SW480 (cell line): ENCODE measurements at places on chromosomes 1 and 21.

- no peak for DNase-seq
Observed at GRCh38 chr1:172578586-172578985, 45.6 kb downstream of the SUCO start.

- DNase-seq: no peak
Observed at GRCh38 chr1:18653916-18654315, 23.3 kb downstream of the PAX7 start.

- peak; percentile 40 for DNase-seq
Observed at GRCh38 chr1:22780696-22781095, 70.1 kb downstream of the EPHB2 start.

DNA sequence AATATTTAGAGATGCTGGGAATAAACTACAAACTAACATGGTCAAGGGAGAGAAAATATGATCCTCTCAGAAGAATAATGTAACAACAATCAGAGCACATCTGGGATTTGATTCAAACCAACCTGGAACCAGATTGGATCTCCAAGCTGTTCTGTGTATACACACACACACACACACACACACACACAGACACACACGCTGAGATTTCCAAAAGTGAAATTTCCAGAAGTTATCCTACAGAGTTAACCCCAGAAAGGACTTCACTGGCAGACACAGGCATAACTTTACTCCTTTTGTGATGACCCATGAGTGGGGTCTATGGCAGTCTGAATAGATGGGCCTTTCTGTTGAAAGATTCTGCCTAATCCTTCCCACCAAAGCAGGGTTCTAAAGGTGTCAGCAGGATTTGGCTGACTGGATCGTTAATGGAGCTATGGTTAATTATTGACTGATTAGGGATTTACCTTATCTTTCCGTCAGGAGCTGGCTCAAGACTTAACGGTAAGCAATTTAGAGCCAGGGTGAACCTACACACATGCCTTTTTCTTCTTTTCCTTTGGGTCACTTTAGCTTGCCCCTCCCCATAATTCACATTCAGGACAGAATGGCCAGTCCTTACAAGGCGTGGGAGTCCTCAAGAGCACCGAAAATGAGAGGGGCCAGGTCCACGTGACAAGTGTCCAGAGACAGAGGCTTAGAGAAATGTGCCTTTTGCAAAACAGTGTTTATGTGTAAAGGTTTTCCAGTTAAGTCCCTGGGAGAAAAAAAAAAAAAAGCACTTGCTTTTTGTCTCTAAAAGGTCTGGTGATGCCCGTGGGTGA lies 10.9 kb upstream of the PROX1 start:
- DNase-seq: peak; percentile 60

DNA sequence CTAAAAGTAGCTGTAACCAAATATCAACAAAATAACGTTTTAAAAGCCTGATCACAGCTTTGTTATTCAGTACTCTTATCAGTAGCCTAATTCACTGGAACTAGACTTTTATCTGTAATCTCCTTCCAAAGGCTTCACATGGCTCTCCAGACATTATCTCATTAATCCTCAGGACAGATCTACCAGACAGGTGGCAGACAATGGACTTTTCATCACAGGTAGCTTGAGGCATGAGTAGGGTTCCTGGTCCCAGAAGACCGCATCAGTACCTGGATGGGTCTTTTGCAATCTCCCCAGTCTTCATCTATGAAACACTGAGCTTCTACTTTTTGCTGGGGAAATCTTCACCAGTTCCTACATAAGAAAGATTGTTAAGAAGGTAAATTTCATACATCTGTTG lies 132.2 kb upstream of the FOXD3 start:
- no peak for DNase-seq

DNA sequence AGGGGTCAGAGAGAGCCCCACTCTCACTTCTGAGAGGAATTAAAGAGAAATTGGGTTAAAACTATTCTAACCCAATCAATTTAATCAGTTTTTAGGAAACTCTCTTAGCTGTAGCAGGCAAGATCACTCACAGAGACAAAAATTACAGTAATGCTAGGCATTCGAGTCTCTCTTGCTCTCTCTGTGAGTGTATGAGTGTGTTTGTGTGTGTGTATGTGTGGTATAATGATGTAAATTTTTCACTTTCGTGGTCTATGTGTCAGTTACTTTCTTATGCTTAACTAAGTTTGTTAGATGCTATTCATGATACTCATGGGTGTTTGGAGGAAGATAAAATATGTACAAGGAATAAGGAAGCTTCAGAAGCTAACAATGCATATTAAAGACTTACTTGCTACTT lies 131.3 kb downstream of the FASLG start:
- DNase-seq: no peak

GRCh38 chr21:38683222-38683621 lies 122.5 kb upstream of the ETS2 start:
- DNase-seq: no peak

GRCh38 chr21:15210235-15210678 lies 145.5 kb upstream of the NRIP1 start:
- no peak for DNase-seq

GRCh38 chr1:119081700-119082099 lies 58.8 kb downstream of the WARS2 start:
- DNase-seq: no peak

DNA sequence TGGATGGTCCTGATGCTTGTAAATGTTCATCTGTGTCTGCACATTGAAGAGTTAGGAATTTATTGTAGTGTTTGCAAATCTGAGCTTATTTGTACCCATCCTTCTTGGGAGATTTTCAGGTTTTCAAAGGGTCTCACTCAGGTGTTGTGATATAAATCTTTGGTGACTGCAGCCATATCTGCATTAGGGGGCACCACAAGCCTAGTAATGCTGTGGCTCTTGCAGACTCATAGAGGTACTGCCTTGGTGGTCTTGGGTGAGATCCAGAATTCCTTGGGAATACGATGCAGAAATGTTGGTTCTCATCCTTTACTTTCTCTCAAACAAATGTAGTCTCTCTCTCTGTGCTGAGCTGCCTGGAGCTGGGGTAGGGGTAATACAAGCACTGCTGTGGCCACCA lies 405.9 kb downstream of the TTLL7 start:
- no peak for DNase-seq

DNA sequence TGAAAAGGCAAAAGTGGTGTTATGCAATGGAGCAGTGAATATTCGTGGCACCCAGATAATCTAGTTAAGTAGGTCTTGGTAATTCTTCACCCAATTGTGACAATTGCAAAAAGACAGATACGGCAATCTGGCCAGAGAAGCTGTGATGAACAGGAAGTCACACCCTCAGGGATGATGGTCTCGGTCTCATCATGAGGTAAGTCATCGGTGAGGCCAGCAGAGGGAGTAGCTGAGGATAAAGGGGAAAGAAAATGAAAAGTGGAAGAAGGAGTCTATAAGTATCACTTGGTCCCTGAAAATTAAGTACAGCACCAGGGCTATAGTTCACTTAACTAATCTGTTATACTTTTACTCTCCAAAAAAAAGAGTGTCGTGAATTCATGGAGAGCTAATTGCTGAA lies 258.8 kb upstream of the NCAM2 start:
- peak; percentile 5 for DNase-seq

- no peak for DNase-seq
Observed at GRCh38 chr1:231035799-231036198, 4.3 kb downstream of the FAM89A start.

DNA sequence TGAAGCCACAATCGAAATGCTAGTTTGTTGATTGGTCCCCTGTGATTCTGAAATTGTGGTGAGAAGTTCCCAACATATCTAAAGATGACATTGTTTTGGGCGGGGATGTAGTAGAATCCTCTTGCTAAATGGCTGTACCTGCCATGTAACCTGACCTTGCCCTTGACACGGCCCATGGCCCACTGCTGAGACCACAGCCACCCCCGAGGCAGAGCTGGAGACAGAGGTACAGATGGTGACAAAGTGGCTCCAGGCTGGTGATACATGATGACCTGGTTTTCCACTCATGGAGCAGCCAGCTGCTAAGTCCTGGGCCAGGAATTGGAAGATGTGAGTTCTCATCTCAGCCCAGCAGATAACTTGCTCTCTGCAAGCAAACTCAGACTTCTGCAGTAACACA lies 226.5 kb downstream of the FOXD2 start:
- DNase-seq: no peak

DNA sequence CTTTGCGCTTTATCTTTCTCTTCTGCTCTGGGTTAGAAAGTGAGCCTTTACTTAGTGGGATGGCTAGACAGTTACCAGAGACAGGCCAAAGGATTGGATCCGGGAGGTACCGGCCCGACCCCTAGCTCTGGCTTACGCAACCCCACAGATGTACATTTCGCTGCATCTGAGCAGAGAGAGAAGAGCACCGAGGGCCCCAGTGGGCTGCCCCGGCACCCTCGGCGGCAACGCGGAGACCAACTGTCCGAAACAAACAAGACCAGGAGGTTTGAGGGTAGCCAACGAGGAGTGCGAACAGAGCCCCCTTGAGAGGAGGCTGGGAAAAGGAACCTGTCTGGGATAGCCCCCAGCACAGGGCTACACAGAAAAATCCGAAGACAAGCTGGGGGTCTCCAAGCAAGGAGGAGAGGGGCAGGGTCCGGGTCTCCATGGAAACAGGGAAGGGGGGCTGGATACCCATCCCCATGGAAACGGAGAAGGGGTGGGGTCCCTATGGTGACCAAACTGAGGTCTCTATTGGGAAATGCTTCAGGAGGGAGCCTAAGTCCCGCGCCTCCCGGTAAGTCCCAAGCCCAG lies 373 bp downstream of the MTF1 start:
- no peak for DNase-seq

DNA sequence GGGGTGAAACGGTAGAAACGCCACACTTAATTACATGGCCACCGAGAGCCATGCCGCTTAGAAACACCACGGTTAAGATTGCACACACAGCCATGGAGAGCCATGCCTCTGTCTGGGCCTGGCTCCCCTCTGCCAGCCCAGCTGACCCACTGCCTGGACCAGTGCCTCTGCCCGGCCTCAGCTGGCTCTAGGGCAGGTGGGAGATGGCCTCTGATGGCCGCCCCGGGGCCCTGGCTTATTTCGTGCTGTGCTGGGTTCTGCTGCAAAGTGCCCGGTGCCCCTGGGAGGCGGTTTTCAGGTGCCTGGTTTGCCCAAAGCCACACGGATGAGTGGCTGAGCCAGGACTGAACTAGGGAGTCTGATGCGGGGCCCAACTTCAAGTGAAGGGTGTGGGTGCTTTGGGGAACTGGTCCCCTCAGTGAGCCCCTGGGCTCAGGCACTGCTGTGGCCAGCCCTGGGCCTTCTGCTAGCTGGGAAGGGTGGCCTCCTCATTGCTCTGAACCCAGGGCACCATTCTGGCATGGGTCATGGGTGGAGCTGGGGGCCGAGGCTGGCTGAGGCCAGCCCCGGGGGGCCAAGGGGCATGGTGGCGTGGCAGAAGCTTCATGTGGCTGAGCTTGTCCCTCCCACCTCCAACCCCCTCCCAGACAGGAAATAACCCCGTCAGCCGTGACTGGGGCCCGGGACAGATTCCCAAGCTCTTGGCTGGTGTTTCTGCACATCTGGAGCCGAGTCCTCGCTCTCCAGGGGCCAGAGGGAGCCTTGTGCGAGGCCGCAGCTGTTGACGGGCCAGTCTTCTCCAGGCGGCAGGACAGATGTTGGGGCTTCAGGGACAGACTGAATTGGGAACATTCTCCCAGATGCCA lies 1.9 kb upstream of the GPR153 start:
- DNase-seq: no peak

GRCh38 chr1:160437432-160438316 lies 37.3 kb downstream of the VANGL2 start:
- DNase-seq: no peak

- DNase-seq: no peak
Observed at GRCh38 chr1:43441166-43441893, 12.4 kb downstream of the HYI start.

GRCh38 chr1:244952940-244953339 lies 88.6 kb upstream of the HNRNPU start:
- no peak for DNase-seq

DNA sequence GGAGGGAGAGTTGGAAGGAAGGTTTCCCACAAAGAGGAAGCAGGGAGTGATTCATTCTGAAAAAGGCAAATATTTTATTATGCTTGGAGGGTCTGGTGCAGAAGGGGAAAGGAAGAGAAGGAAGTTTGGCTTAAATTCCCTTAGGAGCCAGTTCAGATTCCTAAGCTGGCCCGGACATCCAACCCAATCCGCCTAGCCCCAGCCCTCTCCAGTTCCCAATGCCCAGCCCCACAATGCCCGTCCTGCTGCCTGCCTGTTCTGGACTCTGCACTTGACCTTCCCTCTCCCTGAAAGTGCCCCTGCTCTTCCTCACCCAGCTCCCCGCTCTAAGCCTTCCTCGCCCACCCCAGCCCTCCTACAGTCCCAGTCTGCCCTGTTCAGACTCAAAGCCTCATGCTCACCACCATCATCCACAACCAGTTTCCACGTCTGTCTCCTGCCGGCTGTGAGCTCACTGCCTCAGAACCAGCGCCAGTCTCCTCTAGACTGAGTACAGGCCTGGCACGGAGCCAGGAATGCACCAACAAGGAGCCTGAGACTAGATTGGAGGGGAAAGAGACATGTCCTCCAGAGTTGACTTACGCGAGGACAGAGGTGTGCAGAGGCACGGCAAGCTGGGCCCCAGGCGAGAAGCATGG lies 18.9 kb downstream of the CAPN2 start:
- no peak for DNase-seq

DNA sequence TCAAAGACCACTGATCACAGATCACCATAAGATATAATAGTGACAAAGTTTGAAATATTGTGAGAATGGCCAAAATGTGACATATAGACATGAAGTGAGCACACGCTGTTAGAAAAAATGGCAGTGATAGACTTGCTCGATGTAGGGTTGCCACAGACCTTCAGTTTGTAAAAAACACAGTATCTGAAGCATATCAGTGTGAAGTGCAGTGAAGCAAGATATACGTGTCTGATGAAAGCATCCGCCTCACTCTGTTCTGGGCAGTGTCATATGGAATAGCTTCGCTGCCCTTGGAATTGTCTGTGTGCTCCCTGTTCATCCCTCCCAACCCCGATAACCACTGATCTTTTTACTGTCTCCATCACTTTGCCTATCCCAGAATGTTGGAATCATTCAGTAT lies 50.7 kb downstream of the GALNT2 start:
- DNase-seq: no peak

DNA sequence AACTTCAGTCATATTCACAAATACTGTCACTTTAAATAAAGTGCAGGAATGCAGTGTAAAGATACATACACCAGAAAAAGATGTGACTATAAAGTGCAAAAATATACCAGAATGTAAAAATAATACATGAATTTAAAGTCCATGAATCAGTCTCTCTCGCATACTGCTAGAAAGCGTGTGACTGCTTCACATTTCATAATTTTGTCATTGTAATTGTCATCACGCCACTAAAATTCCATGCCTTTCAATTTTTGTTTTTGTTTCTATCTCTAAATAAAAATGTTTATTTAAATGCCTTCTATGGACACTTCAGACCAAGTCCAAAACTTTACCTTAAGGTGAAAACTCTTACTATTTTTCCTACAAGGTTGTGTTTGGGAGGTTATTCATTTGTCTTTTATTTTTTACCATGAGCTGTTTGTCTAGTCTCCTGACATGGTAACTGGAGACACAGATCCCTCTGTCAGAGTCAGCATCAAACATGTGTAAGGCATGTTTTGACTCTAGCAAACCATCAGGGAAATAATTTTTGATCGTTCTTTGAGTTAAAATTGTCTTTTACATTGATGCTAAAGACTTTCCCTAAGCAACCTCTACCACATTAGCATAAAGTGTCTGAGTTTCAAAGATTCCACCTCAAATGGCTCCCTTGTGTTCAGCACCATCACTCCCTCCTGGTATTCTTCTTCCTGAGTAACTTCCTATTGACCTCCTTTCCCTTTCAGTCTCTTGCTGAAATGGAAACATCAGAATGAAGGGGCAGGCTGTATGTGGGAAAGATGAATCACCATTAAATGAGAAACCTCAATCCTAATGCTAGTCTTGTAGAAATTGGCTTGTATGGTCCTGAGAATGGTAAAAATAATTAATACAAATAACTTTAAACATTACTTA lies 14.0 kb upstream of the AIM2 start:
- no peak for DNase-seq
